ENCODE measurements at places on chromosomes 5 and 9.

GRCh38 chr5:151002250-151002649 lies 18.1 kb upstream of the GPX3 start:
- peak; percentile 58 for DNase-seq

DNA sequence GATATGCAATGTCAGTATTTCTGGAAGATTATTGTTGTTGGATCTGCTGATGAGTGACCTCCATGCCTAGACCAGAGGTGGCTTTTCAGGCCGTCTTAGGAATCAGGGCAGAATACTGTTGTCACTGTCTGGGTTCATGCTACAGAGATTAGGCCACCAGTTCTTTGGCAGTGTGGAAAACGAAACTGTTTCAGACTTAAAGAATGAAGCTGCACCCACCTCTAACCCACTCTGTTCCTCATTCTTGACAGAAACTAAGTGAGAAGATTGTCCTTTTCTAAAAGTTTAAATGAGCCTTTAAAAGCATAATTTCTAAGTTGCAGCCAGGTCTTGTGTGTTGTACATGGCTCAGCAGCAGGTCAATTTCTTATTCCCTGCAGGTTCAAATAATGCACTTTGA lies 444.3 kb downstream of the ENC1 start:
- DNase-seq = no peak

- no peak for DNase-seq
Measured at GRCh38 chr5:129748913-129749880, 1.3 kb downstream of the MINAR2 start.

GRCh38 chr9:77800924-77801551 lies 152.9 kb upstream of the GNA14 start:
- no peak for DNase-seq

DNA sequence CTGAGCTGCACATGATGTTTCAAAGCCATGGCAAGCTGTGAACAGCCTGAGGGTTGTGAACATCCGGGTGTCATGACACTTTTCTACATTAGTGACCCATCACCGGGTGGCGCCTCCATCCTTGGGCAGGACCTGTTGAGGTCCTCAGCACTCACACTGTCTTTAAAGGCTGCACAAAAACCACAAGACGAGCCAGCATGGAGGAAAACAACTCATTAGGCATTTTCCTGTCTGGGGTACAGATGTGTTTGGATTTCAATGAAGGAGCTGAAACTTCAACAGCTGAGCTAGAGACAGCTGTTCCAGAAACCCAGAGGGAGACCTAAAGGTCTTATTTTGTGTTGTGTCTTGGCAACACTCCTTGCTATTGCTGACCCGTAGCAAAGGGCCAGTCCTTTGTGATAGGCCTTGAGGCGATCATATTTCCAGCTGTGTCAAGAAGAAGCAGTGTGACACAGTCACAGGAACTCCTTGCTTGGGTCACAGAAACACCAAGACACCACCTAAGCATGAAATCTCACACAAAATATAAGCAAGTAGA lies 151.8 kb upstream of the VLDLR start:
- peak; percentile 52 for DNase-seq

GRCh38 chr9:34457266-34458012 lies 931 bp downstream of the FAM219A start:
- DNase-seq = peak; percentile 84

Measured in EH (cell line).